ENCODE measurements at places on chromosomes 1 and 21. TPM values are rescaled to one million over a fixed set of nuclear protein-coding genes. Genes with fewer than 3 reads are reported as not detected.

- no peak for DNase-seq
Observed at GRCh38 chr1:6969762-6970161, 184.5 kb downstream of the CAMTA1 start.

DNA sequence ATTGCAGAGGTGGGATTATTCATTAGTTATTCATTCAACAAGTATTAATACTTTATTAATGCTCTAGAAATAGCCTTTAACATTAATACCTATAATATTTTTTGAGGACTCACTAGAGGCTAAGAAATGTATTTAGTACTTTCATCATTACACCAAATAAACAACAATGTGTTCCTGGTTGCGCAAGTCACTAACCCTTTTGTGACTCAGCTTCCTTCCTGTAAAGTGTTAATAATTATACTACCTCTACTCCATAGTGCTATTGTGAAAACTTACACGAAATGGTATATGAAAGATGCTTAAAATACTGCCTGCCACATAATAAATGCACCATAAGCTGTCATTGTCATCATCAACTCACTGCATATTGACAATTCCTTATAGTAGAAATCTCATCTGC is 431.0 kb downstream of the DPYD start:
- no peak for DNase-seq

GNG5 gene
- total RNA-seq, result 159 TPM

ATP1A4 gene
- not detected for total RNA-seq

PFKL gene
- 69.5 TPM for total RNA-seq

- DNase-seq, result no peak
Observed at GRCh38 chr1:42660907-42661500, 2.8 kb downstream of the PPIH start.

RGS8 gene
- total RNA-seq, result not detected

GRCh38 chr21:36297406-36297937 is 22.5 kb upstream of the MORC3 start:
- DNase-seq, result no peak

Measured in heart left ventricle (tissue), 16 donors.